ENCODE measurements at places on chromosomes 12 and 14.

- DNase-seq, result no peak
Observed at GRCh38 chr12:79058342-79058741, 193.8 kb downstream of the SYT1 start.

GRCh38 chr12:8698132-8698851 is 501 bp downstream of the RIMKLB start:
- peak; percentile 6 for DNase-seq

- DNase-seq, result no peak
Observed at GRCh38 chr12:92696216-92696615, 6.6 kb upstream of the PLEKHG7 start.

GRCh38 chr14:72457641-72458040 is 436.3 kb downstream of the DPF3 start:
- no peak for DNase-seq

- DNase-seq, result no peak
Observed at GRCh38 chr12:106710143-106710893, 64.2 kb upstream of the RIC8B start.

DNA sequence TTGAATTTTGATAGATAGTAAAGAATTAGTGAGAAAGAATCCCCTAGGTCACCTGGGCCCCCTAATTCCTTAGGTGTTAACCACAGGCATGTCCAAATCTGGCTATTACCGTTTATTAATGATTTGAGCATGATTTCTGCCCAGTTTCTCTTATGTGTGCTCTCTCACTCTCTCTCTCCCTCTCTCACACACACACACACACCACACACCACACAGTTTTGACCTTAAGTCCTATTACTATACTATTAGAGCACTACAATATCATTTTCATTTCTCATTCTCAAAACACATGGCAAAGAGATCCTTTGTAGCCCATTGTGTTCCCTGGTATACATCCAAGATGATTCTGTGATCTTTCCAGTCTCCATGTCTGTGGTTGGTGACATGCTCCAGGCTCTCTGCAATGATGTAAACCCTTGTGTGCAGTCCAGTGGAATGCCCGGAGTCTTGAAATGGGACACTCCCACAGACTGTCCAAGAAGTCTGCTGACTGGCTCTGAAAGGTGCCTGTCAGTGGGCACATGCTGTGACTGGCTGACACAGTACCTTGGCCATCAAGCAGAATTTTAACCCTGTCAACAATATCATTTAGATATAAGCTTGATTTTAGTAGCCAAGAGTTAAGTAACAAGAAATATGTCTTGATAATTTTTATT is 96.2 kb downstream of the FIGNL2 start:
- no peak for DNase-seq

DNA sequence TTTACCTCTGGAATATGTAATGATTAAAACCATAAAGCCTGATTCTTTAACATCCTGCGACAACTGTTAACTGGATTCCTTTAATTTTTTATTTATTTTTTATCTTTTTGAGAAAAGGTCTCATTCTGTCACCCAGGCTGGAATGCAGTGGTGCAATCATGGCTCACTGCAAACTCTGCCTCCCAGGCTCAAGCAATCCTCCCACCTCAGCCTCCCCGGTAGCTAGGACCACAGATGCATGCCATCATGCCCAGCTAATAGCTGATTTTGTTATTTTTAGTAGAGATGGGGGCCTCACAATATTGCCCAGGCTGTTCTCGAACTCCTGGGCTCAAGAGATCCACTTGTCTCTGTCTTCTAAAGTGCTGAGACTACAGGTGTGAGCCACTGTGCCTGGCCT is 3.7 kb downstream of the MYBPC1 start:
- no peak for DNase-seq

- no peak for DNase-seq
Observed at GRCh38 chr14:74545386-74545785, 51.8 kb downstream of the ISCA2 start.

- no peak for DNase-seq
Observed at GRCh38 chr12:112468046-112468445, 49.3 kb downstream of the PTPN11 start.

DNA sequence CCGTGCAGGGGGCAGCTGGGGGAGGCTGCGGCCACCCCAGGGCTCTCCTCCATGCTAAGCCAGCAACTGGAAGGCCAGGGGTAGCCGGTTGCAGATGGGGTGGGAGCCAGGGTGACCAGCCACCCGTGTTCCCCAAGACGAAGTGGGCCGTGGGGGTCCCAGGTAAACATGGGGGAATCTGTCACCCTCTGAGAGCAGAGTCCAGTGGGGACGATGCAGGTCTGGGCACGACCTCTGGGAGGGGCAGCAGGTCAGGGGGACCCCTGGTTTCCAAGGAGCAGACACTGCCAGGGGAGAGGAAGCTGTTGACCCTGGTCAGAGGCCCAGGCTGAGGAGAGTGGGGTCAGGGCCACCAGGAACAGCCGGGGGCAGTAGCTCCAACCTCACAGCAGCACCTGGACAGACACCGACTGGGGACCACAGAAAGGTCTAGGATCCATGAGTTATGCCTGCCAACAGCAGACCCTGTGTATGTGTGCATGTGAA is 35.0 kb upstream of the FBRSL1 start:
- DNase-seq, result no peak
